Forelimb muscle (tissue), 1 donor: ENCODE measurements at places on chromosomes 3 and 15. TPM values are rescaled to one million over a fixed set of nuclear protein-coding genes. Genes with fewer than 3 reads are reported as not detected.

The PYGO1 gene
- 8.4 TPM for polyA plus RNA-seq

The ITIH4 gene
- 32.4 TPM for polyA plus RNA-seq

The PLA2G4E gene
- 2.0 TPM for polyA plus RNA-seq

The CCDC13 gene
- polyA plus RNA-seq: 0.67 TPM

The BOC gene
- 44.4 TPM for polyA plus RNA-seq

The SLC28A2 gene
- polyA plus RNA-seq: 0.13 TPM

The GATM gene
- polyA plus RNA-seq: 505 TPM

The LSMEM2 gene
- 41.6 TPM for polyA plus RNA-seq

The TMOD3 gene
- polyA plus RNA-seq: 13.3 TPM

The SAMMSON gene
- polyA plus RNA-seq: not detected

The CYP1A1 gene
- not detected for polyA plus RNA-seq

The GASK1A gene
- 4.4 TPM for polyA plus RNA-seq

The CLEC3B gene
- polyA plus RNA-seq: 94.4 TPM

The IQCB1 gene
- 18.2 TPM for polyA plus RNA-seq

GRCh38 chr15:50940506-50940905 lies 32.0 kb downstream of the AP4E1 start:
- no peak for DNase-seq

- DNase-seq: no peak
Measured at GRCh38 chr3:123759311-123759710, 124.8 kb downstream of the MYLK start.

GRCh38 chr3:179713643-179714090 lies 60.8 kb downstream of the USP13 start:
- no peak for DNase-seq

DNA sequence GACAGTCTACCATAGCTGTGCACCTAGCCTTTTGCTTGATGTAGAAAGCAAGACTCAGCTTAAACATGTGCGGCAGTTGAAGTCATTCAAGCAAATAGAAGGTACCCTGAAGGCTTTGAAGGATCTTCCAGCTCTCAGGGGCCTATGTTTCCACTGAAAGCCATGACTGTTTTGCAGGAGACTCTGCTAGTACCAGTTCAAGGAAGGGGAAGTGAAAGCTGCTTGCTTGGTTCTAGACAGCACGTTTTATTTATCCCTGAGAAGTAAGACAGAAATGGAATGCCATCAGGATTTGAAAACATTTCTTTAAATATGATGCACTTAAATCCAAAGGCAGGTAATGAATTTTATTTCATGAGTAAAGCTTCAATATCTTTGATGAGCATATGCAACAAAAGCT lies 311.4 kb downstream of the PDCD6IP start:
- DNase-seq: peak; percentile 2

DNA sequence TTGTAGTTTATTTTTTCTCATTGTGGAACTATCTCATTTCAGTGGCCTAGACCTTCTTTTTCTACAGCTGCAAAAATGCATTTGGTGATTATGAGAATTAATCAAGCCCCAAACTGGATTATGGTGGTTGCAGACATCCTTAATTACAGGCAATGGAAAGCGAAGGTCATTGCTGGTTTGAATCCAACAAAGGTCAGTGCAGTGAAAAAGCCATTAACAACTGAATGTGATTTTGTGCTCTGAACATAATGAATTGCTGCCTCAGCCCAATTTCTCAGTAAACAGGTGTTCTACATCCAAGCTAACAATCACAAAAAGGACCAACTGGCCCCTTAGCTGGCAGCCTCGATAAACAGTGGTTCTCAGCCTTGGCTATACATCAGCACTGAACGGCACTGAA lies 260.1 kb upstream of the DPPA4 start:
- no peak for DNase-seq

GRCh38 chr15:66477011-66477410 lies 20.6 kb downstream of the SNAPC5 start:
- no peak for DNase-seq

DNA sequence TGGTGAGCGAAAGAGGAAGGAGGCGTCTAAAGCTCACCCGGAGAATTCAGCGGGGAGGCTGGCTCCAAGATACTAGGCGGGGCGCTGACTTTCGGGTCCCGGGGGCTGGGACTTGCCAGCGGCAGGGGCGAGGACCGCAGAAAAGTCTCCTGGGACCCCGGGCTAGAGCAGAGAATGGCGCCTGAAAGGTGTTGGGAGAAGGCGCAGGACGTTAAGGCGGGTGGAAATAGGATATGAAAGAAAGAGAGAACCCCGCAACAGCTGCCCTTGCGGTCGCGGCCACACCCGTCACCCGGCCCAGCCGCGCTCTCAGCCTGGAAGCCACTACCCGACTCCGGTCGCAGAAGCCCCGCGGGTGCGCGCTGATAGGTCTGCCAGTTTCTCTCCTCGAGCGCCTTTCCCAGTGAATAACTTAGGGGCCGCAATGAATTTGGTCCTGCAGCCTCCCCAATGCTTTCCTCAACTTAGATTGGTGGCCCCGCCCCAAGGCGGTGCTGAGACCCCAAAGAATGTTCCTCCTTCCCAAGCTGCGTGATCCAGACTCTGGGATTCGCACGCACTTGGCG lies 604 bp downstream of the LTK start:
- no peak for DNase-seq

- no peak for DNase-seq
Measured at GRCh38 chr3:188744166-188744565, 427.6 kb upstream of the TPRG1 start.

DNA sequence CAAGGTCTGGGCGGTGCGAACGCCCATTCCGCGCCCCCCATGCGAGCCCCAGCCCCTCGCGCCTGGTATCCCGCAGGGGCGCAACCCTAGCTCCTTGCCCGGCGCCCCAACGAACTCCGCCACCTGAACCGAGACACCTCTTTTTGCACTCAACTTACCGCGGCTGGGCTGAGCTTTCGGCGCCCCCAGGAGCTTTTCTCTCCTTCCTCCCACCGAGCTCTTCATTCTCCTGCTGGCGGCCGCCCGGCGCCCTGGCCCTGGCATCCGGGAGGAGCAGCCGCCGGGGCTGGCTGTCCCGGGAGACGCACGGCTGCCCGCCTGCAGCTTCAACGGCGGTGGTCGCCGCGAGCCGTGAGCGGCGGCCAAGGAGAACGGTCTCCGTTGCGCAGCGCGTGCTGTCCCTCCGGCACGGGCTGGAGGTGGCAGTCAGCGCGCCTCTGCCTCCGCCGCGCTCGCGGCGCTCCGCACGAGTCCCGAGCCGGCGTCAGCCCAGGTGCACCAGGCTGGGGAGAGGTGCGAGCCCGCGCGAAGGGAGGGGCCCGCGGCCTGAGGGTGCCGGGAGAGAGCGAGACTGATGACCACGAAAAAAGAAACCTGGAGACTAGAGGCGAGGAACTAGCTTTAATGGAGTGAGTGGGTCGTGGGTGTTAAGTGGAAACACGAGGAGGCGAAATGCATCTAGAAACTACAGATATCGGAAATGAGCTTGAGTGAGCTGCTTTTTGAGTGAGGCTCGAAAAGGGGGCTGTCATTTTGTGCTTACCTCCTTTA lies 621.5 kb upstream of the ZNF385D start:
- DNase-seq: no peak

DNA sequence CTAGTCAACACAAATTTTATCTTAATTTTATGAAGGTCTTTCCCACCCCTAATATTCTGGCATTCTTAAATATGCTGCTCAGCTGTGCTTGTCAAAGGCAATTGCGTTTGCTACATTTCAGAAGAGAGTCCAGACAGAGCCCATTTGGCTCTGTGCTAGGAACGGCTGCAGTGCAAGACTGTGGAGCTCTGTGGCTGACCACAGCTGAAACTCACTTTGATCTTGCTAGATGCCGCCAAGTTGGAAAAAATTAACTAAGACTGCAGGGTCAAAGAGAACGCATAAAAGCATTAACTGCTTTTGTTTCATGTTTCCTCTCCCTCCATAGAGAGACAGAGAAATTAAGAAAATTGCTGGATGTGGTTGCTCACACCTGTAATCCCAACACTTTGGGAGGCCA lies 7.6 kb upstream of the PPP1R2 start:
- no peak for DNase-seq

- no peak for DNase-seq
Measured at GRCh38 chr3:65788461-65788860, 250.3 kb downstream of the MAGI1 start.

DNA sequence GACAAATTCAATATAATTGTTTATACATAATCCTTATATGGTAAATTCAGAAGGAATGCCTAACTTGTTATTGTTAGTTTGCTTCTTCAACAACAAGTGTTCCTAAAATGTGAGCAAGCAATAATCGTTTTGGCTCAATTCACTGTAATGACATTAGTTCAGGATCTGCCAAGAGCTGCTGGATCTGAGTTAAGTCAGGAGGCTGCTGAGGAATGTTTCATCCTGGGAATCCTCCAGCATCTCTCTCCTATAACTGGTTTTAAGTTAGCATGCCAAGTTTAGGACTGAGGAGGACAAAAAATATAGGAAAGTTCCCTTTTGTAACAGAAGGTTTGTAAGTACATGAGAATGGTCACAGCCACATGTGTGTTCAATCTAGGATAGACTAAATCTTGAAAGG lies 4.9 kb upstream of the GTF2A2 start:
- DNase-seq: peak; percentile 91

DNA sequence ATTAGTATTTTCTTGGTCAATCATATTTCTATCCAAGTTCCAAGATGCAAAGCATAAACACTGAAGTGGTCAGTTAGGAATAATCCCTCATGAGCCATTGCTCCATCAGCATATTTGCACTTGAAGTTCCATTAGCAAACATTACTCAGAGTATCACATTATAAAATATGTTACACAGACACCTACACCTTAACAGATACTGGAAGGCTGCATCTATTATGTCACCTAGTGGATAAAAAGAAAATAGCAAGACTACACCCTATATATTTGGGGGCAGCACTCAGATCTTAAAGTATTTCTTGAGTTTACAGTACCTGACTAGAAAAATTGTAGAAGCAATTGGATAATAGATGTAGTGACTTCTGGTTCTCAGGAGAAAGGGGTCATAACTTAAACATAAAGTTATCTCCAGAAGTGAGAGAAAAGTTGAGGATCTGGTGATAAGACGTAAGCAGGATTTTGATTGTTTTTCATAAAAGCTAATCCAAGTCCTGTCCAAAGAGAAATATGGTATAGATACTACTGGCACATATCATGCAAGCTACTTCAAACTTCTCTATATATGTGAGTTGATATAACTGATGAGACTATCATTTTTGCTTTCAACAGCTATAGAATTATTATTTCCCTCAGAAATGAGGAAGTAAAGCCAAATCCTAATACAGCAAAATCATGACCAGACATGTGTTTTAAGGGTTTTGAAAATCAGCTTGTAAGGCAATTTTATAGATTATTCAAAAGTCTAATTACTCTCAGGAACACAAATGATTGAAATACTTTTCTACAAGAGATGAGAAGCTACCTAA lies 422.2 kb downstream of the GBE1 start:
- no peak for DNase-seq

DNA sequence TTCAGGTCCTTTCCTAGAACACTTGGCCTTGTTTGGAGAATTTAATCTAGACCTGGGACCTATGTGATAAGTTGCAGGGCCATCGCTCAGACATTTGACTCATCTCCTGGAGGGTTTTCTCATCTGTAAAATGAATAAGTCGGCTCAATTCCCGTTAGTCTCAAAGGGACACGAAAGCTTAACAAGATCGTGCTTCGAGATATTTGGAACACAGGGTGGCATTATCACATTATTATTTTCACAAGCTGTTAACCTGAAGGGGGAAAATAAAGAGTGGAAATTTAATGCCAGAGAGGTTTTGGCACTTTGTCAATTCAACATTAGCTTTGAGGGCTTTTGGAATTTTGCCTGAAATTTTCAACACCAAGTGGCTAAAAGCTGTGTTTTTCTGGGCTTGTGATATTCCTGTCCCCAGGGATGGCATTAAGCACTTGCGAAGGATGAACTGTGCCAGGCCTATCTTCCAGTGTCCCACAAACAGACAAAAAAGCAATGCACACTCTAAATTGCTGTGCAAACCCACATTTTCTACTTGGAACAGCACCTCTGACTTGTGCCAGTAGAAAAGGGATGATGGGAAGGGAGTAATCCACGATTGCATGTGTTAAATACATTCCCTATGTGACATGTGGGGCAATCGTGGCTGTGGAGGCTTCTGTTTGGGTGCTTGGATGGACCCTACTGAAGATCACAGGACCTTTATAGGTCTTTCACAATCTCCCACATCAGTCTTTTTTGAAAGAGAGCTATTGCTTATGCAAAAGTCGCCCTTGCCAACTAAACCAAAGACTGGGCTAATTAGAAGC lies 478.7 kb downstream of the MFSD1 start:
- no peak for DNase-seq

DNA sequence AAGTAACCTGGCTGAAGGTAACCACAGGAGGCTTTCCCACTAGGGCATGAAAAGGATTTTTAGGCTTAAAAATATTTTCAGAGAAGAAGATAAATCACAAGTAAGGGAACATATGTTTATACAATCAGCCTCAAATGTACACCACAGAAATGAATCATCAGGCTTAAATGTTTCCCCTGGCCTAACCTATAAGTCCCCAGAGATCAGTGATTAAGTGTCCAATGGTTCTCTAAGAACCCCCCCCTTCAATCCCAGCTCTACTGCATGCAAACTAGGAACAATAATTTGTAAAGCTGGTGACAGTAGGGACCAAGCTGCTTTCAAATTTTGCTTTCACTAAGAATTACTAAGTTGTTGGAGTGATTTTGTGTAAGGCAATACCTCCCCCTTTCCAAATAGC lies 431.6 kb upstream of the LMCD1 start:
- no peak for DNase-seq

GRCh38 chr3:5126586-5126985 lies 4.5 kb downstream of the ARL8B start:
- no peak for DNase-seq

- DNase-seq: no peak
Measured at GRCh38 chr3:179463319-179463718, 12.0 kb upstream of the GNB4 start.

GRCh38 chr3:197224034-197224444 lies 74.4 kb downstream of the DLG1 start:
- DNase-seq: peak; percentile 22

DNA sequence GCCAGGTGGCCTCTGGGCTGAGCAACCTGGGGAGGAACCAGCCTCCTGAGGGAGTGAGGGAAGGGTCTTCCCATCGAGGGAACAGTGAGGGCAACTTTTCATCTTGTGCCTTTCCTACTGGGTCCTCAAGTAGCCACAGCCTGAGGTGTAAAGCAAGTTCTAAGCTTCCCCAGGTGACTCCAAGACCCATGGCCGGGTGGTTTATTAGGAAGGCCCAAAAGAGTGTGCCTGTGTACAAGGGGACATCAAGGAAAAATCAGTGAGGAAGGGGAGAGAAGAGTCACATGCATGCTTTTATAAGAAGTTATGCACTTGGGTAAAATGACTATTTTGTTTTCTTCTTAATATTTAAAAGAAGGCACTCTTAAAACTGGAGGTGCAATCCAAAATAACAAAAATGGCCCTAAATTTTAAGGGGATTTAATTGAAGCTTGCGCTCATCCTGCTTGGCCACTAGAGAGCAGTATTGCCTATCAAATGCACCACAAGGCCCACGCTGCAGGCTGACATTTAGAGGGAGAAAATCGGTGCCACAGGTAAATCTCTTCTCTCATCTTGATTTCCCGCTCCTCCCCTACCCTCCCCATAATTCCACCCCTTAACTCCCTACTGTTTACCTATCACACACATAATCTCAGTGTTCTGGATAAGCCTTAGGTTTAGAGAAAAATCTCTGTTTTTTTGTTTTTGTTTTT lies 6.7 kb downstream of the NANOGP8 start:
- DNase-seq: peak; percentile 31

- DNase-seq: no peak
Measured at GRCh38 chr15:66095871-66096687, 157.5 kb downstream of the MEGF11 start.
